ENCODE measurements at places on chromosomes 16 and 17. TPM values are rescaled to one million over a fixed set of nuclear protein-coding genes. Genes with fewer than 3 reads are reported as not detected.

ACSM5 gene
- total RNA-seq = not detected

PPY gene
- not detected for total RNA-seq

CLEC18A gene
- total RNA-seq = 0.86 TPM

FOXC2 gene
- 5.0 TPM for total RNA-seq

USP7 gene
- 58.6 TPM for total RNA-seq

GNPTG gene
- total RNA-seq = 54.5 TPM

LRRC75A gene
- 1.7 TPM for total RNA-seq

AOC3 gene
- 1.3 TPM for total RNA-seq

HBA1 gene
- not detected for total RNA-seq

TNRC6C gene
- total RNA-seq = 7.6 TPM

LGALS9B gene
- total RNA-seq = not detected

KRT24 gene
- total RNA-seq = not detected

TUFM gene
- total RNA-seq = 82.1 TPM

CIBAR2 gene
- total RNA-seq = not detected

LCAT gene
- total RNA-seq = 11.8 TPM

KRTAP9-2 gene
- not detected for total RNA-seq

NTN1 gene
- total RNA-seq = 0.26 TPM

IGFALS gene
- 0.17 TPM for total RNA-seq

Measured in smooth muscle cell of the pulmonary artery (primary cell).